KG1 (cell line): ENCODE measurements at places on chromosomes 16 and 17.

- DNase-seq = no peak
Measured at GRCh38 chr16:80583466-80583865, 42.7 kb downstream of the DYNLRB2 start.

DNA sequence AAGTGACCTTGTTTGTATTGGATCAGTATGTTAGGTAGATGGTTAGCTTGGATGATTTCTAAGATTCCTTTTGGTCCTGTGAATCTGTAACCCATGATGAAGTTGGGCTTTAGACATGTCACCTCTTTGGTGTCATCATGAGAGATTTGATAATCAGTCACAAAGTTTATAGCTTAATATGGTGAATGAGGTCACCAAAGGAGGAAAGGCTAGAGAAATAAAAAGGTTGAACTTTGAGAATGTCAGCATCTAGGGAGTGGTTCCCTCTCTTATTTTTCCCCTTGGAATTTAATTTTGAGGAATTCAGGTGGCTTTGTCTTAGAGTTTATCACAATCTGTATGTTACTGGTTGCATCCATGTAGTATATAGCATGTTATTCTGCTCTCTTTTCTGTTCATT is 45.3 kb downstream of the NLK start:
- DNase-seq = no peak

DNA sequence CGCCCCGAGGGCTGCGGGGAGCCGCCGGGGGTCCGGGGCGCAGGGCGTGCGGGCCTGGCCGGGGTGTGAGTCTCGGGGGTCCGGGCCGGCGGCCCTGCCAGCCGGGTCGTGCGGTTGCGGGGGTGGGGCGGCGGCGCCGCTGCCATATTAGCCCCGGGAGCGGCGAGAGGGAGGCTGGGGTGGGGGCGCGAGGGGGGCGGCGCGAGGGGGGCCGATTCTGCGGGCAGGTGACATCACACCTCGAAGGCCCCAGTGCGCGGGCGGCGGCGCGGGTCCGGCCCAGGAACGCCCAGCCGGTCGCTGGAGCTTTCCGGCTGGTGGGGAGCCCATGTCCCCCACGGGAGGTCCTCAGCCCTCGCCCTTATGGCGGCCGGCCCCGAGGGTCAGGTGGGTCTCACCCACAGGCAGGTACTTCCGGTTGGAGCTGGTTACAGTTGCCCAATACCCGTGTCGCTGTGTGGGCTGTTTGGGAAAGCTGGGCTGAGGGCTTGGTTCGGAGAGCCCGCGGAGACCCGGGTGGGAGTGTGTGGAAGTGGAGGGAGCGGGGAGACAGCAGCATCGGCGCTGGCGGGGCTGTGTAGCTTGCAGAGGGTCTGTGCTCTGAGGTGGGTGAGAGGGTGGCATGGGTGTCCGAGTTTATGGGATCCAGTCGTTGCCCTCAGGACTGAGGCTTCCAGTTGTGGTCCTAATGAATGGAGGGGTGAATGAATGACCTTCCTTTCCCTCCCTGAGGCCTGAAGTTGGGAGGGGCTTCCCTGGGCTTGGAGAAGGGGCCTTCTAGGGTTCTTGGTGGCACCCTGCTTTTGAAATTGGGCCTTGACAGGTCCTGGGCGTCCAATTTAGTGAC is 804 bp downstream of the ATP6V0C start:
- DNase-seq = no peak

DNA sequence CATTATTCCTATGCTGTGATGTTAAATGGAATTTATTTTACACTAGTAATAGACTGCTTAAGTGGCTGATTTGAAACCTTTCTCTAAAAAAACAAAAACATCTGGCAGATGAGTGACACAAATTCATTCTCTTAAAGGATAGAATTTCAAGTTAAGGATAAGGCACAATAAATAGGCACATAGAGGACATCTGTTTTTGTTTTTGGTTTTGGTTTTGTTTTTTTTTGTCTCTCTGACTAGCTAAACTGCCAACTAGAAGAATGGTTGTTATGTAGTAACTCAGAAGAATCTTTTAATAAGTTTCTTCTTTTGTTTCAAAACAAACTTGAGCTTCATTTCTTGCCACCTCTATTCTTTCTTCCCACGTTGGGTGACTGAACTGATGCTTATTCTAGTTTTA is 5.1 kb upstream of the VPS4A start:
- DNase-seq = no peak

- no peak for DNase-seq
Measured at GRCh38 chr17:2982854-2983253, 80.6 kb downstream of the OR1D5 start.

- no peak for DNase-seq
Measured at GRCh38 chr16:64409783-64410210, 712.1 kb downstream of the CDH11 start.

DNA sequence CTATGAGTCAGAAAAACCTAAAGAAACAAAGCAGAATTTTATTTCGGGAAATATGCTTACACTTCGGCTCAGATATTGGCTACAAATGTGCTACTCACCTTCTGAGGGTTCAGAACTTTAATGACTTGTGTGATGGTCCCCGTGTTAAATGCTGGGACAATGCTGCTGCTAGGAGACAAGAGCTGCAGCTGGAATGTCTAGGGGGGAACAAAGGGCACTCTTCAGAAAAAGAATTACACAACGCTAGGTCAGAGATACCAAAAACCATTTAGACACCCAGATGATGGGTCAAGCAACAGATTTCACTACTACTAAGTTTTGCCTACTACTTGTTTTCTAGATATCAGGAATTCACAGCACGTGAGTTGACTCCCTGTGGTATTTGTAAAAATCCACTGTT is 10.0 kb upstream of the PHLPP2 start:
- DNase-seq = no peak

DNA sequence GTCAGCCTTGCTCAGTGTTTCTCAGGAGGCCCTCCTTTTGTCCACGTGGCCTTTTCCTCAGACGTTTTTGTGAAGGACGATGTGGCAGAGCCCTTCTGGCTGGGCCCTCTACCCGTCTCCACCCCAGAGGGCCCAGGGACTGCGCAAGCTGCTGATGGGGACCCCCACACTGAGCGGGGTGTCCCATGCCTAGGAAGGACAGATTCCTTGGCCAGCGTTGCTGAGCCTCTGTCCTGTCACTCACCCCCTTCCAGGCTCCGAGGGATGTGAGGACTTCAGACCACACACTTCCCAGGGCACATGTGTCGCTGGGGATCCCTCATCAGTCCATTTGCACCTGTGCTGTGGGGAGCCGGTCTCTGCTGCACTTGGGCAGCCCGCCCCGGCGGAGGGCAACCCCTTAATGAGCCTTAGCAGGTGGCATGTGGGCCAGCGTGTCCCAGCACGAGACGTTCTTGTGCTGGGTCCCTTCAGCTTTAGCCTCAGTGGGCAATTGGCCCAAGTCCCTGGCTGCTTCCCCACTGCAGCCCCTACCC is 48.3 kb downstream of the NT5M start:
- DNase-seq = no peak

DNA sequence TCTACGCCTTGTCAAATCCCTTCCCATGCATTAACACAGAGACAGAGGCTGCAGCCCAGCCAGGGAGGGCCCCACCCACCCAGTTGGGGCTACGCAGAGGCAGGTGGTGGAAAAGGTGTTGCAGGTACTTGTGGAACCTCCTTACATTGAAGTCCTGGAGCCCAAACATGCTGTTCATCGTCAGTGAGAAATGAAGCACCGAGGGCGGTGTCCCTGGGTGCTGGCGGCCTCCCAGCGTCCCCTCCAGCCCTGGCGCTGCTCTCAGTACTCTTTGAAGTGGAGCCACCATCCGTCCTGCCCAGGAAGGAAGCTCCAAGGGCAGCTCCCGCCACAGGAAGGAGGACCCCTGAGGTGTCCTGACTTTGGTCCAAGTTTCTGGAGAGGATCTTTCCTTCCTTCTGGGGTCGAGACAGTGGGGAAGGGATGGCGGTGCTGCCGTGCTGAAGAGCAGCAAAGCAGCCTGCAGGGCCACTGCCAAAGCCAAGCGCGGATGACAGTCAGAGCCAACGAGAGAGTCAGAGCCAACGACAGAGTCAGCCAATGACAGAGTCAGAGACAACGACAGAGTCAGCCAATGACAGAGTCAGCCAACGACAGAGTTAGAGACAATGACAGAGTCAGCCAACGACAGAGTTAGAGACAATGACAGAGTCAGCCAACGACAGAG is 23.4 kb downstream of the LMF1 start:
- DNase-seq = no peak

- no peak for DNase-seq
Measured at GRCh38 chr16:50702725-50703124, 9.3 kb downstream of the NOD2 start.

DNA sequence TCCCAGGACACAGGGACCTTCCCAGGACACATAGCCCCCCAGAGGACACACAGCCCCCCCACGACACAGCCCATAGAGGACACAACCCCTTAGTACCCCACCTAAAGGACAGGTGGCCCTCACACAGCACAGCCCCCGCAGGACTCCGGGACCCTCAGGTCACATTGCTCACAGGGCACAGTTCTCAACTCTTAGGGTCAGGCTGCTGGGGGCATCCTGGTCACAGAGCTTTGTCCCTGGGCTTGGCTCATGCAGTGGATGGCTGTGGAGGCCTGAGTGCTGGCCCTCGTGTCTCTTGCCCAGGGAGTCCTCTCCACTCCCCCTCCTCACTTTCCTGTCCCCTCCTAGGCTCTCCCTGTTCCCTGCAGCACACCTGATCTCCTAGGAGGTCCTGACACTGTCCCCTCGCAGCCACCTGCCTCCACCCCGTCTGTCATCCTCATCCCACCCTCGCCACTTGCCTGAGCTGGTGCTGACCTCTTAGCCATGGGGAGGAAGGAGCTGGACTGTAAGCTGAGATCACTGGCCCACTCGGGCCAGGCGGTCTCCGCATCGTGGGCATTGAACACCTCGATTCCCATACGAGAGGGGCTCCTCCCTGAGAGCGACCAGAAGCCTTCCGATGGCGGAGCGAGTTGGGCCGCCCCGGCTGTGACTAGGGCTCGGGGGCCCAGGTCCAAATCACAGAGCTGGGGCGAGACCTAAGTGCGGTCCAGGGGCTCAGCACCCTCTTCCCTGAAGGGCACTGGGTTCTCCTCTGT is 1.4 kb upstream of the WDR45B start:
- no peak for DNase-seq

GRCh38 chr16:11129378-11129781 is 126.6 kb downstream of the SOCS1 start:
- no peak for DNase-seq

DNA sequence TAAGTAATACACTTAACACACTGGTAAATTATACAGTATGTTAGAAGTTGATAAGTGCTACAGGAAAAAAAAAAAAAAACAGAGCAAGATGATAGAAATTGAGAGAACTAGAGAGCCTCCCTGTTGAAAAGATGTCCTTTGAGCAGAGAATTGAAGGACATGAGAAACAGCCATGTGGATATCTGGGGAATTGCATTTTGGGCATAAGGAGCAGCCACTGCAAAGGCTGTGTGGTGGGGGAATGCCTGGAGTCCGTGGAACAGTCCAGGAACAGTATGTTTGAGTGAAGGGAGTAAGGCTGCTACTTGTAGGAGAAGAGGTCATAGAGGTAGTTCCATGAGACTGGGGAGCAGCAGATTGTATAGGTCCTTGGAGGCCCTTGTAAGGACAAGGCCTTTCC is 178.4 kb downstream of the FTO start:
- no peak for DNase-seq

DNA sequence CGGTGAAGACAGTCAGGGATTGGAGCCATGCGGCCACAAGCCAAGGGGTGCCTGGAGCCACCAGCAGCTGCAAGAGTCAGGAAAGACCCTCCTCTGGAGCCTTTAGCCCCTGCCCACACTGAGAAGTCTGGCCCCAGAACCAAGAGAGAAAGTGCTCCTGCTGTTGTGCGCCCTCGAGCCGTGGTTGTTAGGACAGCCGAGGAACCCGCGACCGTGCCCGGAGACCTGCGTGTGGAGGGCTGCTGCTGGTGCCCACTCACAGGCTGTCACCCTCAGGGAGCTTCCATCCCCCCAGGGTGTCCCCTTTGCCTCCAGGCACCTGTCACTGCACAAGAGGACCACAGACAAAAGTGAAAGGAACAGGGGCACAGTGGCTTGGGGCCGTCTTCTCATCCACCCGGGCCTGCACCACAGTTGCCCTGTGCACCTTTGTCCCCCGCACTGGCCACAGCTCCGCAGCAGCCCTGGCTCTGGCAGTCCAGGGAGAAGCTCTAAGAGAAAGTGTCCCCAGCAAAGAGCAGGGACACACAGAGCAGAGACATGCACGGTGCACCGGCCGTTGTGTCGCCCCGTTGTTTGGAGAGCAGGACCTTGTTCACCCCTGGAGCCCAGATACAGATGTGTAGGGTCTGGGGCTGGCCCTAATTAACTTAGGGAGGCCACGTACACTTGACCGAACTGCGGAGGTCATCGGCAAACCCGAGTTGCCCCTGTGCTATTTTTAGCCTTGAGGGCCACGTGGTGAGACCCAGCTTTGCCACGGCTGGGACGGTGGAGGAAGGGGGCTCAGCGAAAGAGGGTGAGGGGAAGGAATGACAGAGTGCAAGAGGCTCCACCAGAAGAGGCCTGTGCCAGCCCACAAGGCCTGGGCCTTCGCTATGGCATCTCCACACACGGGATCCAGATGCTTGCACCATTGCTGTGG is 329.2 kb downstream of the C16orf95 start:
- no peak for DNase-seq

GRCh38 chr16:2242598-2242997 is 6.4 kb downstream of the DNASE1L2 start:
- no peak for DNase-seq

DNA sequence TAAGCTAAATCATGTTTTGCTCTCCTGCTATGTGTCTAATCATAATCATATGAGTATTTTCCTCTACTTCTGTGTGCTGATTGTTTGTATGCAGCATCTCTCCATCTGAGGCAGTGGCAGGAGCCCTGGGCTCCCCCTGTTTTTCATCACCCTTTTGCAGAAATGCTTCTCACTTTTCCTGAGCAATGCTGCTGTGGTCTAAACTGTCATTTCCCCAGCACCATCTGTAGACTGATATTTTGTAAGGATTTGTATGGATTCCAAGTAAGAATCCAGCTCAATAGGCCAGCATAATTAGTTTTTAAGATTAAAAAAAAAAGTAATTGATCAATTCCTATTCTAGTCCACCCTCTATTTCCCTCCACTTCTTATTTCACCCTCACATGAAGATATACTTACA is 257.0 kb upstream of the CPHXL start:
- no peak for DNase-seq

GRCh38 chr16:49827805-49828438 is 28.0 kb downstream of the ZNF423 start:
- no peak for DNase-seq

GRCh38 chr16:50677351-50677750 is 3.8 kb downstream of the SNX20 start:
- DNase-seq = no peak

GRCh38 chr16:67964477-67965131 is 3.8 kb downstream of the SLC12A4 start:
- DNase-seq = no peak

DNA sequence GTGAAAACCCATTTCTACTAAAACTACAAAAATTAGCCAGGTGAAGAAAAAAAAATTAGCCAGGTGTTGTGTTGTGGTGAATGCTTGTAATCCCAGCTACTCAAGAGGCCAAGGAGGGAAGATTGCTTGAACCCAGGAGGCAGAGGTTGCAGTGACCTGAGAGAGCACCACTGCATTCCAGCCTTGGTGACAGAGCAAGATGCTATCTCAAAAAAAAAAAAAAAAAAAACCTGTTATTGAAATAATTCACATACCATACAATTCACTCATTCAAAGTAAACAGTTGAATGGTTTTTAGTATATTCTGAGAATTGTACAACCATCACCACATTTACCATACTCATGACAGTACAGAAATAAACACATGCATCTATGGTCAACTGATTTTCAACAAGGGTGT is 31.0 kb downstream of the ZNRF1 start:
- DNase-seq = no peak
